Naive B cell (primary cell): ENCODE measurements at places on chromosomes 4 and X.
A peak's percentile ranks its signal among the peaks of the same experiment; 100 is the strongest.

DNA sequence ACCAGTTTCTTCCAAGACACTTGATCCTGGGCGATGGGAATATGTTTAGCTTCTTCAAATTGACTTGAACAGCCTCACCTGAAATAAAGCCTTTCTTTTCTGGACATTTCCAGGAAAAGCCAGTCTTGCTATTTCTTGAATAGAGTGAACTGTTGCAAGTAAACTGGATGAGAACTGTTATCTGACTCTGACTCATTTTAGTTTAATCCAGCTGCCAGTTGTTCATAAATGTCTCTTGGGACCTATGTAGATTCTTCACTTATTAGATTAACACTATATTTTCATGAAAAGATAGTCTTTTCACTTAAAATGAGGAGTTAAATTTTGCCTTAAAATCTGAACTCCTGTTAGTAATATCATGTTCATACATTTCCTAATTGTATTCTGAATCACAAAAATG, 615.4 kb upstream of the GALNT7 start:
- H3K36me3 ChIP-seq, result no peaks in the 10 kb centered on the region
- DNase-seq, result no peak
- no peaks in the 10 kb centered on the region for H3K27me3 ChIP-seq
- H3K27ac ChIP-seq, result no peak overlapping the region

DNA sequence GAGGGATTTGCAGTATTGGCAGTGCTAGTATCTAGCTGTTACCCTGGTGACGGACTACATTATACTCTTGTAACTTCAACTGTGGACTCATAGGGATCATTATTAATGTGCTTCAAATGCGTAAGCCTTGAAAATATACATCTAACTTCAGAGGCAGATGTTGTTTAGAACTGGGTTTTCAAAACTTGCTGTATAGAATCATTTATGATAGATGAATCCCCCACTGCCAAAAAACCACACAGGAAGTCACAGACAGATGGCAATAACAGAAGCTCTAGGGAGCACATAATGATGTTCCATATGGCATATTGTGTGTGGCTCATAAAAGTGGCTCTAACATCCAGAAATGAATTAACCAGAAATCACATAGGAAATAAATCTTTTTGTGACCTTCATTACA, 62.3 kb upstream of the RELL1 start:
- peak; percentile 35 for DNase-seq
- H3K4me1 ChIP-seq, result peaks cover 36% of the 10 kb centered on the region
- no peaks in the 10 kb centered on the region for H3K27me3 ChIP-seq
- H3K4me3 ChIP-seq, result peak overlapping the region; percentile 49
- H3K36me3 ChIP-seq, result peaks cover 5% of the 10 kb centered on the region
- H3K27ac ChIP-seq, result peak overlapping the region; percentile 55

DNA sequence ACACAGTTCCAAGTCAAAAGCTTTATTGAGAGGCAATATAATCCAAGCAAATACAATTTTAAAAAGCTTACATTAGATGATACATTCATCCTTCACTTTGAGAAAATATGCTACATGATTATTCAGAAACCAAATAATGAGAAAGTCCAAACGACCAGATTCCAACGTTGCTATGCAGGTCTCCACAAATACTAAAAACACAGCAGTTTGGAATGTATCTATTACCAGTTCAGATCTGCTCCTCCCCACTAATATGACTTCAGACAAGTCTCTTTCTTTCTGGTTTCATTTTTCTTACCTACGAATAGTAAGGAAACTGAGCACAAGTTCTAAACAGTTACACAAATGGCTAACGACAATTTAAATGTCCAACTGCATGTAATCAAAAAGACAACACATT, 9.5 kb downstream of the NAF1 start:
- no peak for DNase-seq
- no peak overlapping the region for H3K27ac ChIP-seq
- H3K4me1 ChIP-seq, result peaks cover 27% of the 10 kb centered on the region
- H3K27me3 ChIP-seq, result no peaks in the 10 kb centered on the region
- no peak overlapping the region for H3K4me3 ChIP-seq

- peak; percentile 49 for DNase-seq
- H3K4me3 ChIP-seq, result no peak overlapping the region
- peak overlapping the region; percentile 67 for H3K27ac ChIP-seq
- H3K4me1 ChIP-seq, result peaks cover 20% of the 10 kb centered on the region
These were observed 25.7 kb upstream of the TRPC3 start for GRCh38 chr4:121977251-121978171.

GRCh38 chr4:73450398-73451004, 14.5 kb downstream of the AFP start:
- no peaks in the 10 kb centered on the region for H3K4me1 ChIP-seq
- no peak overlapping the region for H3K4me3 ChIP-seq
- H3K36me3 ChIP-seq, result no peaks in the 10 kb centered on the region
- no peak overlapping the region for H3K27ac ChIP-seq
- no peak for DNase-seq
- H3K27me3 ChIP-seq, result peaks cover 9% of the 10 kb centered on the region

GRCh38 chr4:16196482-16197393, 29.5 kb downstream of the TAPT1 start:
- H3K27ac ChIP-seq, result peak overlapping the region; percentile 72
- peak; percentile 54 for DNase-seq
- H3K4me1 ChIP-seq, result peaks cover 43% of the 10 kb centered on the region
- H3K36me3 ChIP-seq, result peaks cover 8% of the 10 kb centered on the region
- peak overlapping the region; percentile 57 for H3K4me3 ChIP-seq

DNA sequence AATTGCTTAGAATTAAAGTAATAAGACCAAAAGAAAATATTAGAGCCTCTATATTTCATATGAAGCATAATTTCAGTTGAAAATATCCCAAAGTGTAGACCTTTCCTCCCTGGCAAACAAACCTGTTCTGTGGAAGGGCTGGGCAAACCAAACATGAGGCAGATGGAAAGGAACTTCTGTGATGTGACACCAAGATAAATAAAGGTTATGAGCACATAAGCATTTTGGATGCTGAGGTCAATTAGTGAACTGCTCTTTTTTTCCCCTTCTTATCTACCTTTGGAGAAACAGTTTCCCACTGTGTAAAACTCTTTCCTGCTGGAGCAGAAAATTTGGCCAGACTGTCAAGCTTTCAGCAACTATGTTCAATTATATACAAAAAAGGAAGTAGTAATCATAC, 109.6 kb upstream of the STIM2 start:
- no peaks in the 10 kb centered on the region for H3K27me3 ChIP-seq
- no peak for DNase-seq
- H3K4me3 ChIP-seq, result no peak overlapping the region
- H3K27ac ChIP-seq, result no peak overlapping the region
- H3K4me1 ChIP-seq, result peaks cover 30% of the 10 kb centered on the region
- peaks cover 6% of the 10 kb centered on the region for H3K36me3 ChIP-seq

- no peaks in the 10 kb centered on the region for H3K4me1 ChIP-seq
- H3K27ac ChIP-seq, result no peak overlapping the region
- H3K27me3 ChIP-seq, result no peaks in the 10 kb centered on the region
- no peaks in the 10 kb centered on the region for H3K36me3 ChIP-seq
These were observed 5.9 kb downstream of the APOO start for GRCh38 chrX:23901805-23902204.

GRCh38 chrX:153731117-153731844, 6.6 kb downstream of the ABCD1 start:
- no peaks in the 10 kb centered on the region for H3K27me3 ChIP-seq
- peaks cover 24% of the 10 kb centered on the region for H3K36me3 ChIP-seq
- H3K4me1 ChIP-seq, result peaks cover 21% of the 10 kb centered on the region

GRCh38 chr4:156169011-156169410, 215.3 kb upstream of the CTSO start:
- H3K4me1 ChIP-seq, result no peaks in the 10 kb centered on the region
- no peaks in the 10 kb centered on the region for H3K36me3 ChIP-seq
- no peak for DNase-seq
- H3K4me3 ChIP-seq, result no peak overlapping the region

DNA sequence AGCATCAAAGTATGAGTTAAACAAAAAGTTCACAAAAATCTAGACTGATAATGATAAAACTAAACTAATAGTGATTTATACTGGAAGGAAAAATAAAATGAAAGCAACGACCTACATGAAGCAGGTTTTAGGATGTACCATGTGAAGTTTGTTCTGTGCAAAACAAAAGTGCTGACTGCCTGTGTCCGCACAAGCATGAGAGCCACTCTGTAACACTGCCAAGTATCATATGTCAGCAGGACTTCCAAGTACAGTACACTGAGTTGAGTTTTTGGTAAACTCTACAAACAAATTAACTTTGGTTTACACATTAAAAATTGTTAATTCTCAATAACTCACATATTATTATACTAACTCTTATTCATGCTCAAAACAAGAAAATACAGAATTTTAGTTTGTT, 459.0 kb downstream of the PDGFC start:
- H3K36me3 ChIP-seq, result no peaks in the 10 kb centered on the region
- no peak for DNase-seq
- no peaks in the 10 kb centered on the region for H3K27me3 ChIP-seq
- H3K4me1 ChIP-seq, result no peaks in the 10 kb centered on the region
- no peak overlapping the region for H3K4me3 ChIP-seq

DNA sequence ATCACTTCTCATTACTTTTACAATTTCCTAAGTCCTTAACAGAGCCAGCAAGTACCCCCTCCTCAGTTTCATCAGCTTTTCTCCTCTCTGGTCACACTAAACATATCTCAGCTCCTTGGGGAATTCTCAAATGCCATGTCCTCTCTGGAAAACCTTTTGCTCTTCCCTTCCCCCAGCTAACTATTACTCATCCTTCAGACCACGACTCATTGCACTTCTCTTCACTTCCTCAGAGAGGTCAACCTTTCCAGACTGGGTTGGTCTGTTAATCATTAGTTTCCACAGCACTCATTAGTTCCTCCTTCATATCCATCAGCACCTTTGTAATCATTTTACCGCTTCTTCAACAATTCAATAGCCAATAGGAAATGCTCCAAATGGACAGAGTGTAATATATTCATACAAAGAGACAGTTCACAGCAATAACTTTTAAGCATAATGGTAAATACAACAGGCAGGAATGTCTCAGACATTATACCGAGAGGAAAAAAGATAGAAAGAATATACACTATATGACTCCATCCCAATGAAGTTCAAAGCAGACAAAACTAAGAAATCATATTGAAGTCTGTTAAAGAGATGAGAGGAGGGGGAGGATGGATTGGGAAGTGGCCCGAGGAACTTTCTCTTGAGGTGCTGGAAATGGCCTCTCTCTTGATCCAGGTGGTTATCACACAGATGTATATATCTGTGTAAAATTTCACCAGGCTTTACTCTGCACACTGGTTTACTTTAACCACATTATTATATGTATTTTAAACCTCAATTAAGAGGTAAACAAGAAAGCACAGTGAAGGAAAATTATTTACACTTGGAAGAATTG, 39.6 kb downstream of the DDX60L start:
- DNase-seq, result no peak
- peaks cover 4% of the 10 kb centered on the region for H3K4me1 ChIP-seq
- H3K4me3 ChIP-seq, result no peak overlapping the region
- peaks cover 35% of the 10 kb centered on the region for H3K36me3 ChIP-seq
- H3K27me3 ChIP-seq, result no peaks in the 10 kb centered on the region

GRCh38 chrX:21800344-21800770, 39.1 kb upstream of the MBTPS2 start:
- H3K36me3 ChIP-seq, result no peaks in the 10 kb centered on the region
- DNase-seq, result no peak
- no peak overlapping the region for H3K27ac ChIP-seq
- no peaks in the 10 kb centered on the region for H3K27me3 ChIP-seq
- no peak overlapping the region for H3K4me3 ChIP-seq

DNA sequence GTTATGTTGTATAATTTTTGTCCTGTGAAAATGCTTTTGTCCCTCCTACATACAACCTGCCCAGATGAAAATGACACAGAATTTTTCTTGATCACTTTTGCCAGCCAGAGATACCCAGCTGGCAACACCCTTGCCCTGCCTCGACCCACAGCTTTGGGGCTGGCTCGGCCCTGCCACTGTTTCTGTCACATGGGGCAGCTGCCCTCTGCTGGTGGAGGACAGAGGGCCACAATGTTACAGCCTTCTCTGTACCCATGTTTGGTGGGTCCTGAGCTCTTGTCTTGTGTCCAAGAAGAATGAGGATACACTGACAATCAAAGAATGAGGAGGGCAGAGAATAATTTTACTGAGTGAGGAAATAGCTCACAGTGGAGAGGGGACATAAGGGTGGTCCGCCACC, 31.1 kb downstream of the BMP15 start:
- no peaks in the 10 kb centered on the region for H3K36me3 ChIP-seq
- no peak for DNase-seq
- H3K27ac ChIP-seq, result no peak overlapping the region
- H3K27me3 ChIP-seq, result no peaks in the 10 kb centered on the region

GRCh38 chr4:47045261-47045660, 13.9 kb downstream of the GABRB1 start:
- H3K4me1 ChIP-seq, result no peaks in the 10 kb centered on the region
- peaks cover 5% of the 10 kb centered on the region for H3K27me3 ChIP-seq

GRCh38 chr4:119314356-119314755, 7.6 kb downstream of the FABP2 start:
- peak; percentile 30 for DNase-seq
- H3K36me3 ChIP-seq, result no peaks in the 10 kb centered on the region
- no peaks in the 10 kb centered on the region for H3K4me1 ChIP-seq
- no peak overlapping the region for H3K27ac ChIP-seq

GRCh38 chr4:185269286-185269685, 59.9 kb downstream of the SNX25 start:
- H3K36me3 ChIP-seq, result peaks cover 23% of the 10 kb centered on the region
- H3K27me3 ChIP-seq, result no peaks in the 10 kb centered on the region
- peaks cover 10% of the 10 kb centered on the region for H3K4me1 ChIP-seq

DNA sequence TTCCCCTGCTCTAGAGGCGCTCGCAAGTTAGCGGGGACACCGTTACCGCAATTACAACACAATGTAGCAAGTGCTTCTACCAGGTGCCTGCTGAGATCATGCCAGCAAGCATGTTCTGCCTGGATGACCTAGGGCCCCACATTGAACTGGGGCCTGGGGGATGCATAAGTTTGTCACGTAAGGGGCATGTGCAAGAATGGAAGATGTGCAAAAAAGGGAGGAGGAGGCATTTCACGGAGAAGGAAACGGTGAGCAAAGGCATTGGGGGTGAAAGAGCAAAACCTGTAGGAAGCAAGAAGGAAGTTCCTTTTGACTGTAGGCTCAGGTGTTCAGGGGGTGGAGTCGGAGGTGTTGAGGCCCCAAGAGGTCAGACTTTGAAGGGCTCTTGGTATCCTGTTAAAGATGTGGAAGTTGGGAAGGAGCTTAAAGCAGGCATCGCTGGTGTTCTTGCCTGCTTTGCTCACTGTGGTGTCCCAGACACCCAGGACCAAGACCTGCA, 602 bp upstream of the SCARB2 start:
- no peaks in the 10 kb centered on the region for H3K27me3 ChIP-seq
- H3K4me3 ChIP-seq, result peak overlapping the region; percentile 93
- peak overlapping the region; percentile 95 for H3K27ac ChIP-seq
- no peak for DNase-seq
- peaks cover 46% of the 10 kb centered on the region for H3K4me1 ChIP-seq
- H3K36me3 ChIP-seq, result no peaks in the 10 kb centered on the region

DNA sequence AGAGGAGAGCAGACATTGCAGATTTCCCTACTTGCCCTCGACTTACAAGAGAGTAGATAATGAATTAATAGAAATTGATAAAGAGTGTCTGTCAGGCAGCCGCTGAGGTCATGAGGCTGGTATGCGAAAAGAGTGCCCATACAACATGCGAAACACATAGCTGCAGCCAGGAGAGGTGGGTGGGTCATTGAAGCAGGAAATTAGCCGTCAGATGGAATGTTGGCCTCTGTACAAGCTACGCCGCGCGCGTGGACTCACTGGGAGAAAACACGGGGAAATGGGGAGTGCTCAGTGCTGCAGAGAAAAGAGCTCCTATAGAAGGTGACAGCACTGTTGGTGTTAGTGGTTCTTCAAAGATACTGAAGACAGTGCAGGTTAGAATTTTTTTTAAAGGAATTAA, 125.1 kb downstream of the RAPGEF2 start:
- no peaks in the 10 kb centered on the region for H3K36me3 ChIP-seq
- H3K27me3 ChIP-seq, result no peaks in the 10 kb centered on the region
- H3K4me3 ChIP-seq, result no peak overlapping the region
- no peak for DNase-seq
- no peak overlapping the region for H3K27ac ChIP-seq
